Pulmonary artery endothelial cell (primary cell): ENCODE measurements at places on chromosomes 12 and 14. TPM values are rescaled to one million over a fixed set of nuclear protein-coding genes. Genes with fewer than 3 reads are reported as not detected.

DNA sequence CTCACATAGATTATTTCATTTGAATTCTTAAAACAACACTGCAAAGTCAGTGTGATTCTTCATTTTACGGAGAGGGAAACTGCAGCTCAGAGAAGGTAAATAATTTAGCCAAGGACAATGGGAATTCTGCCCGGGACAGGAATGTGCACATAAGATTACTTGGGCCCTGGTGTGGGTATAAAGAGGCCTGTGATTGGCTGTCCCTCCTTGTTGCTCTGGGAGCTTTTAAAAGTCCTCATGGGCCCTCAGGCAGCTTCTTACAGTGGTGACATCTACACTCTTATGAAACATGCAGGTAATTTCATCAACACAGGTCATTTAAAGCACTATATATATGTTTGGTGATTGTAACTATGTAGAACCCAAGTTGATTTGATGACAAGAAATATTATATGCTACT is 100.3 kb downstream of the ESR2 start:
- DNase-seq = no peak

- no peak for DNase-seq
Observed at GRCh38 chr14:21100931-21101330, at the start of gene TMEM253. TSS of gene TMEM253 (plus strand) at chr14:21101066. CDS start at chr14:21101344, 278 bp downstream.

The BRAP gene
- 17.0 and 21.1 TPM in 2 replicates for total RNA-seq

The ZNF385A gene
- 0.74 and 0.79 TPM in 2 replicates for total RNA-seq

The LRFN5 gene
- total RNA-seq = 0.14 TPM in 1 of 2 replicates, not detected in the other

DNA sequence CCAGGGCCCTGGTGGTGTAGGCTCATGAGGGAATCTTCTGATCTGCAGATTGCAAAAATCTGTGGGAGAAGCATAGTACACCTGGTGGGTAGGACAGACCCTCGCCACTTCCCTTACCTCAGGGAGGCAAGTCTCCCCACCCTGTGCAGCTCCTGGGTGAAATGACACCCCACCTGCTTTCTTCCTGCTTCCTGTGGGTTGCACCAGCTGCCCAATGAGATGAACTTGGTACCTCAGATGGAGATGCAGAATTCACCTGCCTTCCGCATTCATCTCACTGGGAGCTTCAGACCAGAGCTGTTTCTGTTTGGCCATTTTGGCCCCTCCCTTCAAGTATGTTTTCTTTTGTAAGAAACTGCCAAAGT is 4.7 kb downstream of the CLEC2D start:
- no peak for DNase-seq

DNA sequence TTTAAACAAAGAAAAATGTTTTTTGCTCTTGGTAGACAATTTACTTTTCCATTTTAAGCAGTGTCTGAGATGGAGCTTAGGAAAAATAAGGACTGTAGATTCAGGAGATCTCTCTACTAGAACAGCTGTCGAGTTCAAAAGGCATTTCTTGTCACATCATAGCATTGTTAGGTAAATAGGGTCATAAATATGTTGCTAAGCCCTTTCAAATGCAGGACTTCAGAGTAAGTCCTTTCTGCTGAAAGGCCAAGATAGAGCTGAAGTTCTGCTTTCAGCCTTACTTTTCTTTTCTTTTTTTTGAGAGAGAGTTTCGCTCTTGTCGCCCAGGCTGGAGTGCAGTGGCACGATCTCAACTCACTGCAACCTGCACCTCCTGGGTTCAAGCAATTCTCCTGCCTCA is 98.2 kb downstream of the SYNE2 start:
- DNase-seq = no peak

DNA sequence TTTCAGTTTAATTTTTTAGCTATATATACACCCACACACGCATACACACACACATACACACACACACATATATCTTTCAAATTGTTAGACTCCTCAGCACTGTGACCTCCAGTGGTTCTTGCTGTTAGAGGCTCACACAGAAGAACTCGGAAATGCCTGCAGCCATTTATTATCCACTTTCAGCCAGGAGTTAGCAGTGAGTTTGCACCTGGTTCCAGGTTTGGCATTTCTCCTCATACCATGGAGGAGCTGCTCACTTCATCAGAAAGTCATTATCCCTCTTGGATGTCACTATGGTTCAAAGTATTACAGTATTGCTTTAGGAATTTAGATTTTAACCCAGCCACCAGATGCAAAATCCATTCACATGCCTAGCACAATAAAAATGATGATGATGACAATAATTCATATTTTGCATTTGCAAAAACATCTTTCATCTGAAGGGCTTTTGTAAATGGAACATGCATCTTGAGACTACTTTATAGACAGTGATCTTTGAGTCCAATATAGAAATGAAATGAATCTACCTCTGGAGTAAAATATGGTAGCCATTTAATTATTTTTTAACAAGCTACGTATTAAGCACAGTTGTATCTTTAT is 42.3 kb downstream of the NPAS3 start:
- no peak for DNase-seq

The PLA2G1B gene
- total RNA-seq = not detected in 2 replicates

The PROX2 gene
- not detected in 2 replicates for total RNA-seq

DNA sequence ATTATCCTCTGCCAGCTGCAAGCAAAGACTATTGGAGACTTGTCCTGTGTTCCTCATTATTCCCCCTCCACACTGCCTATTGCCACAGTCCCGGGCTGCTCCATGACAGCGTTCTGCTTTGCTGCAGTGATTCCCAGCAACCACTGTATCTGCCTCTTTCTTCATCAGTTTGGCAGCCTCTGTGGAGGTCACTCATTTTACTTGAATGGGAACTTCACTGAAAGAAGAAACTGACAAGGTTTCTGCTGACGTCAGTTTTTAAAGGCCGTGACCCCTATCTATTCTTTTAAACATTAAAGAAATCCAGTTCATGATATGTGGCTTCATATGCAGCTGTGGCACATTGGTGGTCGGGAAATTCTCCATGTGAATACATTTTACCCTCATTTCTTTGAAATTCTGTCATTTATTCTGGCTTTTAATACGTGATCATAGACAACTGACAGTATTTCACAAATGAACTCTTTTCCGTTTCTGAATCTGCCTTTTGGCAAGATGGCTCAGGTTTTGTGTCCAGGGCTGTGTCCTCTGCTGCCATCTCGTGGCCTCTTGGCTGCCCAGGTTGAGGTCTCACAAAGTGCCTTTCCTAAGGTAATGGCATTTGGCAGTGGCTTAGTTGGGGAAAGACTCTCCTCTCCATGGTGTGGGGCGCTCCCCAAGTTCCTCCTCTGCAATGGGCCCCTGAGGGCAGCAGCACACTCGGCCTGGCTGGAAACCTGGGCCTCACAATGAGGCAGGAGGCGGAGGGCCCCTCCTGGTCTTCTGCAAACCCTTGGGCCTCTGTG is 5.8 kb downstream of the TMEM253 start:
- DNase-seq = no peak

The TEX22 gene
- 0.13 and 0.14 TPM in 2 replicates for total RNA-seq

DNA sequence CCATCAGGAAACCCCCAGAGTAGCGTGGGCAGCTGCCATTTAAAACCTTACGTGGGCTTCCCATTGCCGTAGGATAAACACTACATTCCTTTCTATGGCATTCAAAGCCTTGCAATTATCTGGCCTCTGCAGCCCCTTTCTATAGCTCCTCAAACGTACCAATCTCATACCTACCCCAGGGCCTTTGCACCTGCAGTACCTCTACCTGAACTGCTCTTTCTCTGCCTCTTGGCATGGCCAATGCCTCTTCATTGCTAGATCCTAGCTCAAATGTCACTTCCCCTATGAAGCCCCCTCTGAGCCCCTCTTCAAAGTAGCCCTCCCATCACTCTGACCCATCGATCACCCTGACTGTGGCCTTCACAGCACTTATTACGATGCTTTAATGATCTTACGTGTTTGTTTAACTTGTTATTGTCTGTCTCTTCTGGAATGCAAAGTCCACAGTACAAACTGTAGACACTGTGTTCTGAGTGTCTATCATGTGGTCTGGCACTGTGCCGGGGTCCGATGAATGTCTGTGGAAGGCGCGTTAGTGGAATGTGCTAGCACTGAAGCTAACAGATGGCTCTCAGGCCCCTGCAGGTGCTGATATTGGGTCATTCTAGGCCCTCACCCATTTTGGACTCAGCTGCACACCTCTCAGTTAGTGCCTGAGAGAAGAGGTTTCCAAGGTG is 157.3 kb upstream of the NOS1 start:
- no peak for DNase-seq

DNA sequence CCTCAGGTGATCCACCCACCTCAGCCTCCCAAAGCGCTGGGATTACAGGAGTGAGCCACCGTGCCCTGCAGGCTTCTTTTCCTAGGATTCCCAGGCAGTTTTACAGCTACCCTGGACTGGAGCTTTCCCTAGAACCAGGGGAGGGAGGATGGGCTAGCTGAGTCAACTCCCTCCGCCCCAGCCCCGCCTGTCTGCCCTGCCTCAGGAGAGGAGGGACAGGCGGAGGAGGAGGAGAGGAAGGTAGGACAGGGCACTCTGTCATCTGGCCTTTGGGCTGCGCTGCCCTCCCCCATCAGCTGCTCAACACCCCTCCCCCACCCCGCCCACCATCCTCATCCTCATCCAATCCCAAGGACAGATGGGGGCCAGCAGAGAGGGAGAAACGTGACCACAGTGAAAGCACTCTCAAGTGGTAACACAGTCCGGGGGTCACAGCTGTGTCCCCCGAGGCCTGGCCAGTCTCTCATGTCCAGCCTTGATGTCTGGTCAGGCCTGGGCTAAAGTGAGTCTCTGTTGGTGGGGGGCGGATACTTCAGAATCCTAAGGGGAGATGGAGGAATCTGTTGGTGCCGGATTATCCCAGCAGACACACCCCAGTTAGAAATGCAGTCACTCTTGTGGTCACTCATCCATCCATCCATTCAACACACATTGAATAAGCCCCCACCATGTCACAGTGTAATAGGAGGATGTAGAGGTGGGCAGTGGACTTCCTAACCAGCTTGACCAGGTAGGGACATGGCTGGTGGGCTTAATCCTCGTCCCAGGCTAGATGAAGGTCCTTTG is 12.3 kb downstream of the FIGNL2 start:
- DNase-seq = no peak

DNA sequence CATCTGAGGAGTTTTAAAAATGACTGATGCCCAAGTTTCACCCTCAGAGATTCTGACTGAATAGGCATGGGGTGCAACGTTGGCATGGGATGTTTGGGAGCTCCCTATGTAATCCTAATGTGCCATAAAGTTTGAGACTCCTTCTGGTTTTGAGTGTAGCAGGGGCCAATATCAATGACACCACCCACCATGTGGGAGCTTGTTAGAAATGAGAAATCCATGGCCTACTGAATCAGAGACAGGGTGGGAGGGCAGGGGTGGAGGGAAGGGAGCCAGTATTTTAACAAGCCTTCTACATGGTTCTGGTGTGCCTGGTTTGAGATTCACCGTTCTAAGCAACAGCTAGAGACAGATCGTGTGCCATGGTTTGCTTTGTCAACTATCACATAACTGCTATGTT is 46.1 kb downstream of the VCPKMT start:
- DNase-seq = no peak

The LHX5 gene
- not detected in 2 replicates for total RNA-seq

The CNTN1 gene
- 0.79 TPM in 1 of 2 replicates, not detected in the other for total RNA-seq

The ASCL1 gene
- total RNA-seq = not detected in 2 replicates

DNA sequence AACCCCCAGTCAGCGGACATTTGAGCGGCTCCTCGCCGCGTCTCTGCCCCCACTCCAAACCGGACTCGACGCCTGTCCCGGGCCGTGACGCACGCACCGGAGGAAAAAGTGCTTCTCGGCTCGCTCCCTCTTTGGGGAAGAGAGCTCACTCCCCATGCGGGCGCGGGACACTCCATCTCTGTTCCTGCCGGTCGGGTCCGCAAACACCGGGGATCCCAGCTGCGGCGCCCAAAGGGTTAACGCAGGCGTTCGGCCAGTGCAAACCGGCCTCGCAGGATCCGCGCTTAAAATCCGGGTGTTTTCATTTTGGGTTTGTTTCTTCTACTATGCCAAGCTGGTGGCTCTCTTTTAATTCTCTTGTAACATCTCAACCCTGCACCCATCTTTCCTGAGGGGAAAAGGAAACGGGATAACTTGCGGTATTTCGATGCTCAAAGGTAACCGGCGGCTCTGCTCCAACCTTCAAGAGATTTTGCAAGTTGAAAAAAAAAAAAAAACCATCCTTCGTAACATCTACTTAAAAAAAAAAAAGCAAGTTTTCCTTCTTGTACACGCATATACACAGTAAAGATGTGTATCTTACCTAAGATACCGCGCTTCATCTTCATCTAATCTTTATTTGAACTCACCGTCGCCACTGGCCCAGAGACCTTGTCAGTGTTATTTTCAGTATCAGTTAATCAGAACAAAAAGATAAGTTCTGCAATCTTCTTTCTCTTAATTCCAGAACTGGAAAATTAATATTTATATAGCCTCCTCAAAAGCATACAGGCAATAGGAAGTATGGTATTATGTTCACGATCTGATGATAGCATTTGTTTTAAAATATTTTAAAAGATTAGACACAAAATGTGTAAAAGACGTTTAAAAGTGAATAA is 1.6 kb upstream of the ATP2B1 start:
- DNase-seq = no peak

DNA sequence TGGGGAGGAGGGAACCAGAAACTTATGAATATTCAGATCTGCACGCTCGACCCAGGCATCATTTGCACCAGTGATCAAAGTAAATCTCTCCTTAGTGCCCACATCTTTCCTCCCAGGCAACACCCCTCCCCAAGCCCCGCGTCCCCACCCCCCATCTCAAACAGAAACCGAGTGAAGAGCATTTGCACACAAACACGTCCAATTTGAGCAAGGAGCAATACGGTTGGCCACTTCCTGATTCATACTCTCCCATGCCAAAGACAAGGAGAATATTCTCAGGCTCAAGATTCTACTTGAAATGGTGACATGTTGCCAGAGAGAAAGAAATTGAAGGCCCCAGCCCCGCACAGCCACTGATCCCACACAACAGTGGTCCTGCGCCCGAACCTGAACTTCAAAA is 7.1 kb downstream of the FOXN3 start:
- no peak for DNase-seq

DNA sequence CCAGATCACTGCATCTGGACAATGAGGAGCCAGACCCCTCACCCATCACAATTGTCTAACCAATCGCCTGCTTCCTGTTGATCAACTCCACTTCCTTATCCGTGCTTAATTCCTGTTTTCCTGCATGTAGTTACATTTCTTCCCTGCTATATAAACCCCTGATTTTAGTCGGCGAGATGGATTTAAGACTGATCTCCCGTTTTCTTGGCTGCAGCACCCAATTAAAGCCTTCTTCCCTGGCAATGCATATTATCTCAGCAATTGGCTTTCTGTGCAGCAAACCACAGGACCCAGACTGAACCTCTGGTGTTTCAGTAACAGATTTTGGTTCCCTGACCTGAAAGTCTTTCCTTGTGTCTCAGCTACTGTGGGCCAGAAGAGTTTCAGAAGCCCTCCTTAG is 272.3 kb downstream of the IPO8 start:
- DNase-seq = no peak

The DAD1 gene
- 278 and 353 TPM in 2 replicates for total RNA-seq
